ENCODE measurements at places on chromosomes 4 and X.
A peak's percentile ranks its signal among the peaks of the same experiment; 100 is the strongest.

DNA sequence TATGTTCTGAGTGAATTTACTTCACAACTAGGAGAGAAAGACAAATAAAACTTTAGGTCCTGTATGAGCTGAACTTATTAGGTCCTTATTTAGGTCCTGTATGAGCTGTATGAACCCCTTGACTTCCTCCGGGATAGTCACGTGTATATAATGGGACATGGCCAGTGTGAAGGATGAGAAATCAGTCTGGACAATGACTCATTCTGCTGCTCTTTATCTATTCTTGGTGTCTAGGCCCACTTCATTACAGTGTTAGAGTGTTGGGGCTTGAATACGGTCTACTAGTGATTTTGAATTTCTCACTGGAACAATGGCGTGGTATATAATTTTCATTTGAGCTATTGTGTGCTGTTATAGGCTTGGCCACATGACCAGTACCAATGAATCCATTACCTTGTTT is 21.9 kb downstream of the STK26 start:
- peak; percentile 69 for DNase-seq

DNA sequence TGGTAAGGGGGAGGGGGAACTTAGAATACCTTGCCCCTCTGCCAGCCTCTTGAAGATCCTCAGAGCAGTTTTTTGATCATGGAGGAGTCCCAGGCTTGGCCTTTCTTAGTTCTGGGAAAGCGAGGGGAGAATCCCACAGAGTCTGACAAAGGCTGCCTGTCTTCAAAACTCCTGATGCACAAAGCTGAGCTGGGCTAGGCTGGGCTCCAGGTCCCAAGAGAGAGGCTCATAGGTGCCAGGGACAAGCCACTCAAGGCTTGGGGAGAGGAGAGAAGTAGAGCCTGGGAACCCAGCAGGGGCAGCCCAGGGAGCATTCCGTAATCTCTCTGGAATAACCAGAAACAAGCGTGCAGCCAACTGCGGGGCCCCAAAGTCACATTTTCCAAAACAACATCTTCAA is 37.0 kb upstream of the MTM1 start:
- DNase-seq, result no peak

DNA sequence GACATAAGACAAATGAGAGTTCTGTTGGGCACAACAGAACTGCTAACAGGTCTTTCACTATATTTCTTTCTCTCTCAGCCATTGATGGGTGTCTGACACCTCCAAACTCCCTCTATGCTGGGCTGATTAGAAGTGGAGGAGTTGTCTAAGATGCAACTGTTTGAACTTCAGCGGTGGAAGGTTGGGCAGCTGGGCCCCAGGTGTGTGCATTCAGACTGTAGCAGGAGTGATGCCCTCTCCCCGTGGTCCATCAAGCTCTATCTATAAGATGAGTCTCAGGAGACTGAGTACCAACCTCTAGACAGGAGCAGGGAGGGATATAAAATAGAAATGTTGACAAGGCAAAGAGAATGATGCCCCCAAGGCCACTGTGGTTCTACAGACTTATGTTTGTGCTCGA is 28.2 kb upstream of the CHRNA9 start:
- DNase-seq, result no peak

- peak; percentile 86 for DNase-seq
Observed at GRCh38 chrX:101051549-101052302, at the start of gene TRMT2B. Gene TRMT2B (minus strand): TSS chrX:101052111. CDS start chrX:101042289, 9,822 bp downstream.

- DNase-seq, result no peak
Observed at GRCh38 chr4:144295286-144295995, 154.9 kb upstream of the GYPA start.

- DNase-seq, result no peak
Observed at GRCh38 chrX:50815120-50815519, 1.1 kb upstream of the SHROOM4 start.

DNA sequence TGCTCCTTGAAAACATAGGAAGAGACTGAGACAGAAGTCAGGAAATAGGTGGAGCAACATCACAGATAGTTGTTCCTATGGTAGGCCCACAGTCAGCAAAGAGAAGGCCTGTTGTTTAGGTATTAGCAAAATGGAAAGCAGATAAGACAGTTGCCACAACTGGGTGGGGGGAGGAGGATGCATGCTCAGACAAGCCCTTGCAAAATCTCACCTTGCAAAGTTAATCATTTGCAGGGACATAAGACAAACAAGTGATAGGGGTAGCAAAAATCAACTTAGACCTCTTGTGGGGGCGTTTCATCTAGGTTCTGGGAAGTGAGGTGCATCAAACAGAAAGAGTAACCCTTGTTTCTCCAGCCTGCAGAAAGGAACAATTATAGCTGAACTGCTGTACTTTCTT is 30.7 kb downstream of the SERPINA7 start:
- DNase-seq, result no peak

DNA sequence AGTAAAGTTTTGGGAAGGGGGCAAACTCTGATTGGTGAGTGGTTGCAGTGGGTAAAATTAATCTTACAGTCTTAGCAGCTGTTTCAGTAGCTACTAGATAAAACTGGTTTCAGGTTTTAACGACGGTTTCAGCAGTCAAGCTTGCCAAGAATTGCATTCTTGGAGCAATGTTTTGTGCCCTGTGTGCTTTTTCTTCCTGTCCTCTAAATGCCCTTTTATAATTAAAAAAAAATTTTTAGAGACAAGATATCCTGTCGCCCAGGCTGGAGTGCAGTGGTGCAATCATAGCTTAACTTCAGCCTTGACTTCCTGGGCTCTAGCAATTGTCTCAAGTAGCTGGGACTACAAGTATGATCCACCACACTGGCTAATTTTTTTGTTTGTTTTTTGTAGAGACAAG is 6.3 kb upstream of the PPEF2 start:
- DNase-seq, result no peak

DNA sequence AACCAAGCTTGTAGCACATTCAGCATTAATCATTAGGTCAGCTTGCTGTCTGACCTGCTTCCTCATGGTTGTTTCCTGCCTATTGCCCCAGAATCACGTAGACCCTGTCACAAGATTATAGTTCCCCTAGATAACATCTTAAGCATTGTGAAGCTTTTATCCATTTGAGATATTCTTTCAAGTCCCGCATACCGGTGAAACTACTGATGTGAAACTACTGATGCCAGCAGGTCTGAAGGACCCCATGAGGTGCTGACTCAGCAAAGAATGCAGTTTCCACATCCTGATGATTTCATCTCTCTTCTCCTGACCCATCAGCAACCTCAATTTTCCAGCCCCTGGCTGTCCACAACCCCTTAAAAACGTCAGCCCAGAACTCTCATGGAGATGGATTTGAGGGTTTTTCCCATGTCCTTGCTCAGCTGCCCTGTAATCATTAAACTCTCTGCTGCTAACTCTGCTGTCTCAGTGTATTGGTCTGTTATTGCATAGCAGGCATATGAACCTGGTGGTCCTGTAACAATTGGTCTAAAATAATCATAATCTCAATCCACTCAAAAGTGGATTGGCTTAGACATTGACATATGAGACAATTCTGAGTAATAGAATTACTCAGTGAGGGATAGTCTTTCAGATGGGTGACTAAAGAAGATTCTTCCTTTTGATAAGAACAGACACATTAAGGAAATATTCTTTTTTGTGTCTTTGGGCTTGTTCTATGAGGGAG is 26.3 kb upstream of the UBA6 start:
- peak; percentile 41 for DNase-seq

GRCh38 chr4:153651587-153651986 is 32.5 kb upstream of the TLR2 start:
- no peak for DNase-seq

- DNase-seq, result no peak
Observed at GRCh38 chr4:15470128-15470475, 420 bp downstream of the CC2D2A start.

DNA sequence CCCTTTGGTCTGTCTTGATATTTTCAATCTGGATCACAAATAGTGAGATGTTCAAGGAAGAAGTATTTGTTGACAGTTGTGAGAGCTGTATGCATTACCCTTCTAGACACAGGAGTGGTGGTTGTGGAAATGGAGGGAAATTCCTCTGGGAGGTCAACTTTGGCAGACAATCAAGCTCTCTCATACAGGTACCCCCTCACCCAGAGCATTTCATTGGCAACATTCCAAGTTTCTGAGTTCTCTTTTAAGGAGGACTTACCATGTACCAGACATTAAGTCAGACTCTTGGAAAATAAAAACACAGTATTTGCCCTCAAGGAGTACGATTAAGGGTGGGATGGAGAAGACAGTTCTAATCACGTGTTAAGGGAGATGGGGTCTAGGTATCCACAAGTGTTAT is 45.3 kb downstream of the KLHL15 start:
- DNase-seq, result no peak

- no peak for DNase-seq
Observed at GRCh38 chr4:151882072-151882803, 121.4 kb upstream of the GATB start.

- no peak for DNase-seq
Observed at GRCh38 chr4:122875949-122876348, 46.4 kb downstream of the NUDT6 start.

DNA sequence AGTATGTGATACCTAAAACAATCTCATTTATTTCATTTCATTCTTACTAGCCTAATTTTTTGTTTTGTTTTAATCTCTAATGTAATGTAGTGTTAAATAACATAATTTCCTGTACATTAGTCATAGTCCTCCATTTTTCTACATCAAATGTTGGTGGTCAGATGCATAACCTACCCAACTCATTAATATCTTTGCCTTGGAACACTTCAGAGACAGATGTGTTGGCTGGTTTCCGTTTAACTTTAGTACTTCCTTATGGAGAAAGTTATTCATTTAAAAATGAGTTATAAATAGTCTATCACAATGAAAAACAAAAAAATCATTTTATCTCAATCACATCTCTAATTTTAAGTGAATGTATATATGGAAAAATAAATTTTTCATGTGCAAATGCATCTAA is 190.2 kb downstream of the ANTXR2 start:
- no peak for DNase-seq

- DNase-seq, result no peak
Observed at GRCh38 chr4:24978291-24979075, 52.3 kb downstream of the LGI2 start.

- DNase-seq, result no peak
Observed at GRCh38 chr4:7694324-7694723, 245.3 kb downstream of the AFAP1 start.

GRCh38 chr4:151325111-151325948 is at the start of gene SH3D19:
Gene SH3D19 (minus strand): TSS chr4:151325605. CDS start chr4:151325352, 253 bp downstream.
- DNase-seq, result peak; percentile 6

- DNase-seq, result no peak
Observed at GRCh38 chr4:8113611-8114377, 44.8 kb downstream of the ABLIM2 start.

GRCh38 chr4:6568689-6569332 is 6.2 kb upstream of the MAN2B2 start:
- no peak for DNase-seq

- no peak for DNase-seq
Observed at GRCh38 chrX:123077631-123078030, 106.4 kb upstream of the GRIA3 start.
